ENCODE measurements at places on chromosomes 2 and 18.

- DNase-seq, result no peak
Observed at GRCh38 chr18:80192653-80193385, 54.5 kb downstream of the PARD6G start.

- no peak for DNase-seq
Observed at GRCh38 chr18:36185157-36185556, 2.1 kb upstream of the MOCOS start.

DNA sequence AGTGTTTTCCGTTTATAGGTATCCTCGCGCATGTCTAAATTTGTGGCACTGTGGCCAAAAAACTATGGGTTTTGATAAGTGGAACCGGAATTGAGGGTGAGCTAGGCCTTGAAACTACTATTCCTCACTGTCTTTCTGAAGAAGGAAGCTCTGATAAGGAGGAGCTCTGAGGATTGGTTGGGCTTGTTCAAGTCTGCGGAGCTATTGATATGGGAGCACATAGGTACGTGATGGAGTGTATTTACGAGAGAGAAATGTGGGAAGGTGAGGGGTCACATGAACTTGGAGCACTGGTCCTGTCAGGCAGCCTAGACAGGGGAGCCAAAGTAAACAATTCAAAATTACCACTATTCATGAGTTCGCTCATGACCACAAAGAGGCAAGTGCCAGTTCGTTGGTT is 131.4 kb downstream of the BABAM2 start:
- no peak for DNase-seq

GRCh38 chr2:24287171-24287570 is 73.2 kb downstream of the ITSN2 start:
- no peak for DNase-seq

All from RWPE1 (cell line).